ENCODE measurements at places on chromosomes 3 and 15.

DNA sequence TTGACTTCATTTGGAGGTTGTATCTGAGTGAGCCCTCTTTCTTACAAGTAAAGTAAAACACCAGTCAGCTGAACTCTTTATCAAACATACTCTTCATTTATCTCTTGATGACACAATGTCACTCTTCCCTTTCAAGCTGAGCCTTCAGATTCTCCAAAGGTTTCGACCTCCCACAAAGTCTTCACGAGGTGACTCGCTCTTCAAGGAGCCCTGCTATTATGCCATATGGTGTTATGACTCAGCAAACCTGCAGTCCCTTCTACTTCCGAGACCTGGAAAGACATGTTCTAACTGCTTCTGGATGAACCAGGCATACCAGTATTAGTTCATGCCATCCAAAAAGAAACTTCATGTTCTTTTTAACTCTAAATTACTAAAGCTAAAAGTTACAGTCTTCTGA is 23.1 kb downstream of the AADAC start:
- no peak for DNase-seq

DNA sequence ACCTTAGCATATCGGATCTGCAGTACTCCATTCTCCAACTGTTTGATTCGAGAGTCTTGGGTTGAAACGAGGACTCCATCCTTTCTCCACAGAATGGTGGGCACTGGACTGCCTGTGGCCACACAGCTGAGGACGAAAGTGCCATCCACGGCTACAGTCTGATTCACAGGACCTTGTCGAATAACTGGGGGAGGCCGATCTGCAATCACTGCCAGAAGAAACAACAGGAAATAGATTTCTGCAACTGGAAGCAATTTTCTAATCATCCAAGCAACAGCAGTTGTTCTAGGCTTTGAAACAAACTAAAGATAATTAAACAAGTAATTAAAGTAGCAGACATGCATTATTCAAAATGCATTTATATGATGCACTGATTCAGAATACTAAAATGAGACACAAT is 1097.7 kb downstream of the ROBO1 start:
- DNase-seq, result no peak

GRCh38 chr3:40827942-40828688 is 303.4 kb downstream of the ZNF621 start:
- DNase-seq, result no peak

GRCh38 chr3:71247221-71247957 is 336.1 kb downstream of the FOXP1 start:
- no peak for DNase-seq

DNA sequence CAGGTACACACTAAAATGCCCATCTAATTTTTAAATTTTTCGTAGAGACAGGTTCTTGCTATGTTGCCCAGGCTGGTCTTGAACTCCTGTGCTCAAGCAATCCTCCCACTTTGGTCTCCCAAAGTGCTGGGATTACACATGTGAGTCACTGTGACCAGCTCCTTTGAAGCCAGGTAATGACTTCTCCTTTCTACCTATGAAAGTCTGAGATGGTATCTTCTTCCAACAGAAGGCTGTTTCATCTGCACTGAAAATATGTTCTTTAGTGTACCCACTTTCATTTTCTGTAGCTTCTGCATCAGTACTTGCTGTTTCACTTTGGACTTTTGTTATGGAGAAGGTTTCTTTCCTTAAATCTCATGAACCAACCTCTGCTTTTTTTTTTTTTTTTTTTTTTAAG is 8.8 kb downstream of the OIP5 start:
- no peak for DNase-seq

DNA sequence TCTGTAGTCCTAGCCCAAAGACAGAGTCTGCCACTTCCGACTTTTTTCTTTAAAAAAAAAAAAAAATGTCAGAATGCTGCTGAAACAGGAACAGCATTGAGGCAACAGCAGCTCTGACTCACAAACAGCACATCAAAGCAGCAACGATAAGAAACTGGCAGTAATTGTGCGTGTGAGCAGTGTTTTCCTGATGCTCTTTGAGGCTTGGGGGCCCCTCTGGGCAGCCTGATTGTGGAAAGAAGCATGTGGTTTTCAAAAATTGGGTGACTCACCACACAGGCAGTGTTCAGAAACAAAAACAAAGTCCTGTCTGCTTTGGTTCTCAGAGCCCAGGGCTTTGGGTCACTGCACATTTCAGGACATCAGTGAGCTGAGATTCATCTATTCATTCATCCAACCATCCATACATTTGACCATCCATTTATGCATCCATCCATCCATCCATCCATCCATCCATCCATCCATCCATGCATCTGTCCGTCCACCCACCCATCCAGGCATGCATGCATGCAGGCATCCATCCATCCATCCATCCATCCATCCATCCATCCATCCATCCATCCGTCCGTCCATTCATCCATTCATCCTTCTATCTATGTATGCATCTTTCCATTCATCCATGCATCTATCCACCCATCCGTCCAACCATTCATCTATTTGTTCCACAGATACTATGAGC is 308.4 kb downstream of the RPLP1 start:
- no peak for DNase-seq

DNA sequence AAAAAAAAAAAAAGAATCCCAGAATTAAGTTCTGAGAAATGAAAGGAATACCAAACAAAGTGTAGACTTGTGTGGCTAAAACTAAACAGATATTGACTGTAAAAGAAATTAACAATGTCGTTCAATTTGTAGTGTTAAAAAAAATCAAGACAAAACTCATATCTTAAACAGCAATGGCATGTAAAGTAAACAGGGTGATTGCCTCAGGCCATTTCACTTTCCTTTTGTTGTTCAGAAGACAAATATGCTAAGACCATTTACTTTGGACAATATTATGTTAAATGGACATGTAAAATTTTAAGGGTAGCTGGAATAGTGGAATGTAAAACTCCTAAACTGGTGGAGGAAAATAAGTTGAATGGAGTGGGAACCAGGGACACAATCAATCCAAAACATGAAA is 139.1 kb downstream of the RTP4 start:
- no peak for DNase-seq

GRCh38 chr3:48516571-48516970 is 12.6 kb upstream of the SHISA5 start:
- DNase-seq, result no peak

DNA sequence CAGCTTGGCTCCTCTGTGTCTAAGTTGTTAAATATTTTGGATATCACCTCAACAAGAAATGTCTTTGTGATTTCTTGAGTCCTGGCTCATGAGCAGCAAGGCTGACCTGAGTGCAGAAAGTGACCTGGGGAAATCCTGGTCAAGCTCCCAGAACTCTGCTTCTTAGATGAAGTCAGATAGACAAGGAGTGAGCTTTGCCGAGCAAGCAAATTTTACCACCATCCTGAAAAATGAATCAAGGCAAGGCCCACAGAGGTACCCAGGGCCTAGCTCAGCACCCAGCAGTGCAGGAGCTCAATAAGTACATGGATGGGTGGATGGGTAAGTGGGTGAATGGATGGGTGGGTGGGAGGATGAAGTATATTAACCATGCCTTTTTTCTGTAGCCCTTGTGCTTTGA is 291.8 kb downstream of the UACA start:
- DNase-seq, result no peak

DNA sequence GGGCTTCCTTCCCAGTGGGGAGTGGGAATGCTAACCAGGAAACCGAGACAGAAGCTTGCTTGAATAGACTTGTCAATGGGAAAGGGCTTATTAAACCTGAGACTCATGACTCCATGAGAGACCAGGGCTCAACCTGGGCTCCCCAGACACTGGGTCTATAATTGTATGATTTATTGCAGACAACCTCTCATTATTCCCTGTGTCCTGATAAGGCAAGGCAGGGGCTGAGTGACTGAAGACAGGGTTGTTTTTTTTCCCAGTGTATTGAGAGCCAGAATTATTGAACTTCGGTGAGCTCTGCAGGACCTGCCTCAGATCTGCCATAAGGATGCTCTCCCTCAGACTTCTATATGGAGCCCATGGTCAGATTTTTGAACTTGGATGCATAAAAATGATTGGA is 79.5 kb upstream of the KLHL25 start:
- no peak for DNase-seq

- no peak for DNase-seq
Observed at GRCh38 chr15:89672221-89673164, 6.7 kb downstream of the PLIN1 start.

DNA sequence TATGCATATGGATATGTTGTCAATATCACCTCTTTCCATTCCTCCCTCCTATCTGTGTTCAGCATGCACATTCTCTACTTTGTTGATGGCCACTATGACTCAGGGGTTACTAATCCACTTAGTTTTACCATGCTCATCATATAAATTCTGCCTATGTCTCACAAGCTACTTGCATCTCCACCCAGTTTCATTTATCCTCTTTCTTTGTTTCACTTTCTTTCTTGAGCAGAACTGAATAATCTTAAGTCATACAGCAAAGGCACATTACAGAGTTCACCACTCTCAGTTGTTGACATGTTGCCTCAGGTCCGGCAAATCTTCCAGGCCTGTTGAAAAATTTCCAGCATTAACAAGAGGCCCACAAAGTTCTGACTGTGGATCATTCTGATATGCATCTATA is 71.5 kb downstream of the SSR3 start:
- no peak for DNase-seq

All from right renal cortex interstitium (tissue), 3 donors.